Astrocyte (in vitro differentiated cells and primary cell): ENCODE measurements at places on chromosomes 1 and 21. TPM values are rescaled to one million over a fixed set of nuclear protein-coding genes. Genes with fewer than 3 reads are reported as not detected.
A peak's percentile ranks its signal among the peaks of the same experiment; 100 is the strongest.

DNA sequence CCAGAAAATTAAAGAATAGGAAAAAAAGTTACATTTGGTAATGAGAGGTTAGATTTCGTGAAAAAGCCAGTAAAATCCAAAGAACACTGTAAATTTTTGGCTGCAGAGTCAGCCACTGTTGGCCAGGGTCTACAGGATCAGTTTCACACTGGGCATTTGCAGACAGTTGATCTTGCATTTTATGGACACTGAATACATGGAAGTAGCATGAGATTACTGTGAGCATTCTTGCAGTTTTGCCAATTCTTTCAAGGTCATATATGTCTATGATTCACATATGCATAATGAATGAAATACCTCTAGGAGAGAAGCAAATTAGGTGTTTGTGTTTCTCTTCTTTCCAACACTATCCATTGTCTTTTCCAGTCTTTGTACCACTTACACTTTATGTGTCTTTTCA lies 200.8 kb upstream of the DPYD start:
- peak; percentile 23 for DNase-seq
- H3K27me3 ChIP-seq: no peaks in the 10 kb centered on the region
- H3K27ac ChIP-seq: no peak overlapping the region
- H3K4me3 ChIP-seq: no peak overlapping the region
- H3K4me1 ChIP-seq: no peaks in the 10 kb centered on the region

- H3K27ac ChIP-seq: no peak overlapping the region
- peaks cover 2% of the 10 kb centered on the region for H3K27me3 ChIP-seq
- H3K36me3 ChIP-seq: no peaks in the 10 kb centered on the region
- no peak overlapping the region for H3K4me3 ChIP-seq
- peaks cover 28% of the 10 kb centered on the region for H3K4me1 ChIP-seq
- DNase-seq: no peak
Measured at GRCh38 chr21:42518626-42519025, 5.0 kb downstream of the SLC37A1 start.

- peaks cover 2% of the 10 kb centered on the region for H3K4me1 ChIP-seq
- H3K36me3 ChIP-seq: peaks cover 19% of the 10 kb centered on the region
- no peaks in the 10 kb centered on the region for H3K27me3 ChIP-seq
- DNase-seq: no peak
- H3K27ac ChIP-seq: no peak overlapping the region
Measured at GRCh38 chr1:955474-955873, 3.6 kb downstream of the NOC2L start.

DNA sequence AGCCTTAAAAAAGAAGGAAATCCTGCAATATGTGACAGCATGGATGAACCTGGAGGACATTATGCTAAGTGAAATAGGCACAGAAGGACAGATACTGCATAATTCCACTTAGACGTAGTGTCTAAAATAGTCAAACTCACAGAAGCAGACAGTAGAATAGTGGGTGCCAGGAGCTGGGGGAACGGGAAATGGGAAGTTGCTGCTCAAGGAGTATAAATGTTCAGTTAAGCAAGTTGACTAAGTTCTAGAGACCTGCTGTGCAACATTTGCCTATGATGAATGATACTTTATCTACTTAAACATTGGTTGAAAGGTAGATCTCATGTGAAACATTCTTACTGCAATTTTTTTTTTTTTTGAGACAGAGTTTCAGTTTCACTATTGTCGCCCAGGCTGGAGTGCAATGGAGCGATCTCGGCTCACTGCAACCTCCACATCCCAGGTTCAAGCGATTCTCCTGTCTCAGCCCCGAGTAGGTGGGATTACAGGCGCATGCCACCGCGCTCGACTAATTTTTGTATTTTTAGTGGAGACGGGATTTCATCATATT lies 197.8 kb downstream of the HIVEP3 start:
- H3K4me3 ChIP-seq: no peak overlapping the region
- H3K27ac ChIP-seq: no peak overlapping the region
- no peaks in the 10 kb centered on the region for H3K27me3 ChIP-seq
- no peaks in the 10 kb centered on the region for H3K36me3 ChIP-seq
- H3K4me1 ChIP-seq: no peaks in the 10 kb centered on the region

Gene ADAM30
- total RNA-seq: not detected in 2 replicates

Gene NPHP4
- 8.4 and 9.3 TPM in 2 replicates for total RNA-seq

GRCh38 chr1:58724483-58724882 lies 24.6 kb upstream of the MYSM1 start:
- H3K27ac ChIP-seq: no peak overlapping the region
- peaks cover 18% of the 10 kb centered on the region for H3K4me1 ChIP-seq
- H3K27me3 ChIP-seq: no peaks in the 10 kb centered on the region
- no peaks in the 10 kb centered on the region for H3K36me3 ChIP-seq
- DNase-seq: no peak
